GM19239 (cell line): ENCODE measurements at places on chromosomes 1 and 21.

DNA sequence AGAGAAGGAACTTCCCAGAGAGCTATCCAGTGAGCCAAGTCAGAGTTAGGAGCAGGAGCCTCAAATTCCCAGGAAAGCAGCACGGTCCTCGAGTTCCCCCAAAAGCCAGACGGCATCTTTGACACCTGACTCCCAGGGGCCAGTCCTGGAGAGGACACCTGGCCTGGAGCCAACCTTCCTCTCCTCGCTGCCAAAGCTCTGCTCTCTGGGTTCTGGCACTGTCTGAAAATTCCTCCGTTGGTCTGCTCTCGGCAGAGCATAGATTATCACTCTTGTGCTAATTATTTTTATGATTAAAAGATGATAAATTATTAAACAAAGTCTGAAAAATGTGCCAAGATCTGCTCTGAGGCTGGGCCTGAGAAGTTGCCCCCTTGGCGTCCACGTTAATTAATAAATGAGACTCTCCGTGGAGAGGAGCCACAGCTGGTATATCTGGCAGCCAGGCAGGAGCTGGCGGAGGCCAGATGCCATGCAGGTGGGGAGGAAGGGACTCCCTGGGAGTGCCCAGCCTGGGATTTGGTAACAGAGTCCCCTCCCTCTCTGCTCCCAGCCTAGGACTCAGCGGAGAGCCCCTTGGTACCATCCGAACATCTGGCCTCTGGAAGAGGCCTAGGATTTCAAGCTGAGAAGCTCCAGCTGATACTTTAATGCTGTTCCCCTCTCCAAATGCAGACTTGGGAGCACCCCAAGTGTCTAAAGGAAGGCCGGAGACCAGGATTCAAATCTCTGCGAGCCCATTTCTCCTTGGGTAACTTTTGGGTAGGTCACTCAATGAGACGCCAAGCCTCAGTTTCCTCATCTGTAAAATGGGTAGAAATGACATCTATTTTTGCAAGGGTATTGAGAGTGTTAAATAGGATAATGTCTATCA, 163.7 kb upstream of the POU3F1 start:
- DNase-seq = no peak

DNA sequence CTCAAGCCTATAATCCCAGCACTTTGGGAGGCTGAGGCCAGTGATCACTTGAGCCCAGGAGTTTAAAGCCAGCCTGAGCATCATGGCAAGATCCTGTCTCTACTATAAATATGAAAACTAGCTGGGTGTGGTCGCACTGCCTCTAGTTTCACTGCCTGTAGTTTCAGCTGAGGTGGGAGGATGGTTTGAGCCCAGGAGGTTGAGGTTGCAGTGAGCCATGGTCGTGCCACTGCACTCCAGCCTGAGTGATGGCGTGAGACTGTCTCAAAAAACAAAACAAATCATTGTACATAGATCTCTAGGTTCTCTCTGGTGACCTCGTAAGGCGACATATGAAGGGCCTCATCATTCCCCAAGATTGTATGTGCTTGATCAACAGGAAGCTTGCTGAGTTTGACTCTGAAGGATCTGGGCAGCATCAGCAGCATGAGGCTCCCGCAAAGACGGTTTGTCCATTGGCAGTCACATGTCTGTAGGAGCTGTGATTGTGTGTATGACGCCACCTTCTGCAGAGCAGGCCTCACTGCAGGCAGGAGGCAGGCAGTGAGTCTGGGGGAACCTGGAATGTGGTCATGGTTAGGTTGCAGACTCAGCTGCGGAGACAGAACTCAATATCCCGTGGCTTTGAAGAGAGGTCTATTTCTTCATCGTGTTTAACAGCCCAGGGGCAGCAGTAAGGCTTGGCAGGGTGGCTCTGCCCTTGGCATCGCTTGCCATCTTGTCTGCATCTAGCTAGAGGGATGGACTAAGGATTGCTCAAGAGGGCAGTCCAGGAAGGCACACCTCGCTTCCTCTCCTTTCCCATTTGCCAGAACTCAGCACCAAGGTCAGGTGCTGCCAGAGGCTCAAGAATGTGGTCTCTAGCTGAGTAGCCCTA, 14.0 kb downstream of the ATP5PO start:
- DNase-seq = no peak

DNA sequence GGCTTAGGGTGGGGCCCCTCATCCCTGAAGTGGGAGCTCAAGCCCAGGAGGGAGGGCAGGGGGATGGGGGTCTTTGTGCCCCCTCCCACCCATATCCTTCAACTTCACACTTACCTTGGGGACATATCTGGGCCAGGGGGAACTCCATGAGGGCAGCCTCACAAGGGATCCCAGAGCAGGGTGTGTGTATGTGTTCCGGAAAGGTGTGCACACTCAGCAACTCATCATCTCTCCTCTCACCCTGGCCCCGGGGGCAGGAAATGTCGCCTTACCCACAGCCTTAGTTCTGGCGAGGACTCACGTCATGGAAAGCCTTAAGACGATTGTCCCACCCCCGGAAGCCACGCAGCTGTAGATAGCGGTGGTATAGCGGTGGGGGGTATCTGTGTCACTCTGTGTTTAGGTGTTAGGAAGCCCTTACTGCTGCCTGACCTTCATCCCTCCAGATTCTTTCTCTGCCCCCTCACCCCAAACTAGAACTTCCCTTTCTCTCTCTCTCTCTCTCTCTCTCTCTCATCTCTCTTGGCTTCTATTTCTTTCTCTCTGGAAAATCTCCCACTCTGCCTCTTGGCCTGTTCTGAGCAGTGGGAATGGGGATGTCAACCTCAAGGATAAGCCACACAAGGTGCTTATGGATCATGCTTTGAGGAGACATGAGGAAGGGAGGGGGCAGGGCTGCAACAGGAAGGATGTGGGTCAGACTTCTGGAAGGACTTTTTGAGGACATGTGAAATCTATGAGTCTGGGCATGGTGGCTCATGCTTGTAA, at the start of gene SH2D2A:
SH2D2A (minus strand) TSS at position 288 of the 768 bp plus-strand sequence; CDS start at position 148, 140 bp downstream.
- DNase-seq = peak; percentile 85

GRCh38 chr1:81664341-81664740, 136.4 kb upstream of the ADGRL2 start:
- no peak for DNase-seq

DNA sequence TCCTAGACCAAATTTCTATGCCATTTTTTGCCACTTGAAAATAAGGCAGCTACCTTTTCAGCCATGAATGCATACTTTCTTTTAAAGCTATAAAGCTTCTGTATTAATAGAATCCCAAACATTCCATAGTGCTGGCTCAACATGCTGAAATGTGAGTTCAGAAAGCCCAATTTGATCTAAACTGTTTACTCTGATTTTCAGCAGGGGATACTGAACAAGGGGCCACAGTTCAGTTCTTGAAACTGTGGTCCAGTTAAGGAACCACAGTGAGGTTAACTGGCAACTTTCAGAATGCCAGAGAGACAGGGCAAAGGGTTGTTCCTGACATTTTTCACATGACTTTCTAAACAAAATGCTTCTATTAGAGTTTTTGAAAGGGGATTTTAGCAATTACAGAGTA, 85.7 kb upstream of the COL11A1 start:
- no peak for DNase-seq

DNA sequence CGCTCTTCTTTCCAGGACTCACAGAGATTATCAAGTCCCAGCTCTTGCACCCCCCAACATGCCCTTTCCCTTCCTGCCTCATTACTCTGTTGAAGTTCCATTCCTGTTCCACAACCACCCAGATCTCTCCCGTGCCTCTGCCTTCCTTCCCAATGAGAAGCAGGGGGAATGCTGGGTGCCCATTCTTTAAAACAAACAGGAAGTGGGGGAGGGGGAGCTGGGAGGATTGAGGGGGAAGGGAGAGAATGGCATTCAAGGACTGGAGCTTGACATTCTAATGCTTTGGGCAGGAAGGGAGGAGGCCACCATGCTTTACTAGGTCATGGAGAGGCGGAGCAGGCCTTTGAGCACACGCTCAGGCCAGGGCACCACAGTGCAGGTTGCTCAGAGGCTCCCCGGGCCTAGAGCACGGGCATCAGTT, 150.3 kb upstream of the IRF2BP2 start:
- DNase-seq = no peak
